ENCODE measurements at places on chromosomes 1 and 21. TPM values are rescaled to one million over a fixed set of nuclear protein-coding genes. Genes with fewer than 3 reads are reported as not detected.

DNA sequence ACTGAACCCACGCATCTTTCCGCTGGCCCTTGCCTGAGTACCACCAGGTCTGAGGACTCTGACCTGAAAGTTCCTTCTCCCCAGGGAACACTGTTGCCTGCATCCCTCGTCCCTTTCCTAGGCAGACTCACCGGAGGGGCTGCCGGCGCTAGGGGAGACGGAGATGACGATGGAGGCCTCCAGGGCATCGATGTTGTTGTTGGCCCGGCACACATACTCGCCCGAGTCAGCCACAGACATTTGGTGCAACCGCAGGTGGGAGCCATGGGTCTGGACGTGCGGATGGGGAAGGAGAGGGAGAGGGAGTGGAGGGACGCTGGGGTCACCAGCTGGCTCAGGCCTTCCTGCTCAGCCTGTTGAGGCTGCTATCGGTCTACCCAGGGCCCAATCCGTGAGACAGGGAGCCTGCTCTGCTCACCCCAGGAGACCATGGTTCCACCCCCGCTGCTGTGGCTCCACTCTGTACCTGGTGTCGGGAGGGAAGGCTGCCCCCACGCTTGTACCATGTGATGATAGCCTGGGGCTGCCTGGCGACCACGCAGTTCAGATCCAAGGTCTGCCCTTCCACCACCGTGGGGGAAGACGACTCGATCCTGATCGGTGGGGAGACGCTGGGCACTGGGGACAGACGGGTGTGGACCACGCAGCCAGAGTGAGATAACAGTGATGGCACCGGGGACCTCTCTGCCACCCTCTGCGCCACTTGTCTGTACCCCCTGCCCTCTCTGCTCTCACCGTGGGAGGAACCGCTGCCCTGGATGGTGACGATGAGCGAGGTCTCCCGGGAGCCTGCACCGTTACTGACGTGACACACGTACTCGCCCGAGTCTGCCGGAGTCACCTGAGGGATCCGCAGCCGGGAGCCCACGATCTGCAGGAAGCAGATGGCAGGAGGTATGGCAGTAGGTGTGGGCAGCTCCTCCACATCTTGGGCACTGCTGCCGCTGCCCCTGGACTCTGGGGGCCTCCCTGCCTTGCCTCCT lies 35.4 kb downstream of the LDLRAD2 start:
- H3K4me1 ChIP-seq: no peaks in the 10 kb centered on the region
- H3K36me3 ChIP-seq: no peaks in the 10 kb centered on the region
- no peaks in the 10 kb centered on the region for H3K27me3 ChIP-seq
- H3K27ac ChIP-seq: no peak overlapping the region
- DNase-seq: no peak

GRCh38 chr21:44987886-44988606 lies 48.2 kb downstream of the SLX9 start:
- DNase-seq: peak; percentile 45
- no peaks in the 10 kb centered on the region for H3K36me3 ChIP-seq
- H3K27me3 ChIP-seq: no peaks in the 10 kb centered on the region
- no peak overlapping the region for H3K4me3 ChIP-seq

DNA sequence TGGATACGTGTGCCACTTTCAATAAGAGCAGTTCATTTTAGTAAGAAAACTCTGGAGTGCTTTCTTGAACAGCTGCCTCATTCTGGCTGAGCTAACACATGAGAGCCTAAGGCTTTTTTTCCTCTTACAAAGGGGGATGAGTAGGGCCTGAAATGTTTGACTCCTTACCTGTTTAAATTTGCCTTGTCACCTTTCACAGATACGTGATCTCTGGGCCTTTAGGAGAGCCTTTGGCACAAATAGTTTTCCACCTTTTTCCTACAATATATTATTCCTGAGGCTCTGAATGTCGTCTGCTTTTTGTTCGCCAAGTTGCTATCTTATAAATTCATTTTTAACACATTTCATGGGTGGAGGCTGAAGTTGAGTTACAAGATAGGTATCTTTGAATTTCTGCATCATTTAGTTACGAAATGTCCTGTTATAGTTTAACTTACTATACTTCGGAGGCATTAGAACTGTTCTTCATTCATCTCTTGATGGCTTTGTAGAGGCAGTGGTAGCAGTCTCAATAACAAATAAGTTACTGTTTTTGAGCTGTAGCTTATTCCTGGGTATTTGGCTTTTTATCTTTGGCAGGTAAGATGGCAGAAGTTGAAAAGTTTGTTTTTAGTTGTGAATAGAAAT lies 17.2 kb downstream of the UBAP2L start:
- no peak overlapping the region for H3K27ac ChIP-seq
- H3K36me3 ChIP-seq: peaks cover 57% of the 10 kb centered on the region
- H3K4me1 ChIP-seq: peaks cover 17% of the 10 kb centered on the region
- no peak overlapping the region for H3K4me3 ChIP-seq
- no peaks in the 10 kb centered on the region for H3K27me3 ChIP-seq

- H3K27me3 ChIP-seq: no peaks in the 10 kb centered on the region
- no peak overlapping the region for H3K27ac ChIP-seq
- H3K36me3 ChIP-seq: no peaks in the 10 kb centered on the region
- no peak for DNase-seq
- H3K4me3 ChIP-seq: no peak overlapping the region
These were observed 1.7 kb upstream of the TFF3 start for GRCh38 chr21:42316891-42317290.

GRCh38 chr1:213519098-213519497 lies 468.1 kb downstream of the RPS6KC1 start:
- no peak for DNase-seq
- no peak overlapping the region for H3K27ac ChIP-seq
- no peak overlapping the region for H3K4me3 ChIP-seq
- no peaks in the 10 kb centered on the region for H3K36me3 ChIP-seq
- H3K4me1 ChIP-seq: no peaks in the 10 kb centered on the region

DNA sequence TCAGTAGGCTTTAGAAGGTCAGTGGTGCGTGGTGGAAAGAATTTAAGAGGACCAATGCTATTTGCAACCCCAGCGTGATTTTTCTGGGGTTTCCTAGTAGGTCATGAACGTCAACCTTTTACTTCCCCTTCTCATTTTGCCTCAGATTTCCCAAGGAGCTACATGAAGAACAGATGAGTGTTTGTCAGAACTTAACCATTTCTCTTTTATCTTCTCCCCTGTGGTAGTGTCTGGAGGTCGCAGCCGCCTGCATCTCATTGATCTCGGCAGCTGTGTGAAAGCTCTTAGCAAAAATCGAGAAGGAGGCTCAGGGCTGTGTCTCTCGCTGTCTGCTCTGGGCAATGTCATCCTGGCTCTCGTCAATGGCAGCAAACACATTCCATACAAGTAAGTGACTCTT lies 491.1 kb downstream of the KIF26B start:
- DNase-seq: no peak
- H3K36me3 ChIP-seq: peaks cover 19% of the 10 kb centered on the region
- H3K4me1 ChIP-seq: no peaks in the 10 kb centered on the region
- peaks cover 12% of the 10 kb centered on the region for H3K27me3 ChIP-seq
- H3K4me3 ChIP-seq: no peak overlapping the region

- no peak for DNase-seq
- no peaks in the 10 kb centered on the region for H3K27me3 ChIP-seq
- no peaks in the 10 kb centered on the region for H3K4me1 ChIP-seq
- no peak overlapping the region for H3K4me3 ChIP-seq
These were observed 25.1 kb upstream of the TSPEAR start for GRCh38 chr21:44736291-44737004.

GRCh38 chr1:181090641-181091126 lies 2.2 kb downstream of the IER5 start:
- H3K4me3 ChIP-seq: peak overlapping the region; percentile 97

- no peak overlapping the region for H3K27ac ChIP-seq
- no peak overlapping the region for H3K4me3 ChIP-seq
- H3K4me1 ChIP-seq: peaks cover 27% of the 10 kb centered on the region
- no peaks in the 10 kb centered on the region for H3K36me3 ChIP-seq
These were observed 80.8 kb upstream of the JUN start for GRCh38 chr1:58864654-58865053.

GRCh38 chr1:116873680-116874271 lies 35.9 kb upstream of the PTGFRN start:
- H3K27me3 ChIP-seq: peaks cover 6% of the 10 kb centered on the region
- DNase-seq: no peak
- no peak overlapping the region for H3K27ac ChIP-seq
- no peak overlapping the region for H3K4me3 ChIP-seq
- no peaks in the 10 kb centered on the region for H3K4me1 ChIP-seq

GRCh38 chr1:36988741-36989193 lies 45.5 kb downstream of the GRIK3 start:
- no peak overlapping the region for H3K4me3 ChIP-seq
- no peak for DNase-seq

The HLX gene
- 3.9 TPM for total RNA-seq

The DNM3 gene
- 1.5 TPM for total RNA-seq

The SLC25A44 gene
- total RNA-seq: 56.6 TPM

The JTB gene
- total RNA-seq: 164 TPM

The SMPDL3B gene
- total RNA-seq: 0.33 TPM

The TPTE gene
- not detected for total RNA-seq

The PCBP3 gene
- 1.4 TPM for total RNA-seq

The ECM1 gene
- total RNA-seq: 1.2 TPM

The KCNJ9 gene
- total RNA-seq: not detected
